RPMI7951 (cell line): ENCODE measurements at places on chromosomes 2 and 18.

DNA sequence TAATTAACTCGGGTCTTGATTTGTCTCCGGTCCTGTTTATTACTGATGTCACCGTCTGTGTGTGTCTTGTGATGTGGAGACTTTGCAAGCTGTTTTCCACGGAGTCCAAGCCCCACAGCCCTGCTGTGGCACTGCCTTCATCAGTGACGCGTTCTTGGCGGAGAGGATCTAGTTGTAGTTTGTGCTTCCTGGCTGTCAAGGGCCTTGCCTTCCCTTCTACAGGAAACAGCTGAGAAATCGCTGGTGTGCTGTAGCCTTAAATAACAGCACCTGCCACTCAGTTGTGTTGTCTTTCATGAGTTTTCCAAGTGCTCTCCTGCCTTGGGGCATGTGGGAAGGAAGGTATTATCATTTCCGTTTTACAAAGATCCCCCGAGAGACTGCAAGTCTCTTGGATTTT is 26.3 kb downstream of the CTIF start:
- DNase-seq: no peak

DNA sequence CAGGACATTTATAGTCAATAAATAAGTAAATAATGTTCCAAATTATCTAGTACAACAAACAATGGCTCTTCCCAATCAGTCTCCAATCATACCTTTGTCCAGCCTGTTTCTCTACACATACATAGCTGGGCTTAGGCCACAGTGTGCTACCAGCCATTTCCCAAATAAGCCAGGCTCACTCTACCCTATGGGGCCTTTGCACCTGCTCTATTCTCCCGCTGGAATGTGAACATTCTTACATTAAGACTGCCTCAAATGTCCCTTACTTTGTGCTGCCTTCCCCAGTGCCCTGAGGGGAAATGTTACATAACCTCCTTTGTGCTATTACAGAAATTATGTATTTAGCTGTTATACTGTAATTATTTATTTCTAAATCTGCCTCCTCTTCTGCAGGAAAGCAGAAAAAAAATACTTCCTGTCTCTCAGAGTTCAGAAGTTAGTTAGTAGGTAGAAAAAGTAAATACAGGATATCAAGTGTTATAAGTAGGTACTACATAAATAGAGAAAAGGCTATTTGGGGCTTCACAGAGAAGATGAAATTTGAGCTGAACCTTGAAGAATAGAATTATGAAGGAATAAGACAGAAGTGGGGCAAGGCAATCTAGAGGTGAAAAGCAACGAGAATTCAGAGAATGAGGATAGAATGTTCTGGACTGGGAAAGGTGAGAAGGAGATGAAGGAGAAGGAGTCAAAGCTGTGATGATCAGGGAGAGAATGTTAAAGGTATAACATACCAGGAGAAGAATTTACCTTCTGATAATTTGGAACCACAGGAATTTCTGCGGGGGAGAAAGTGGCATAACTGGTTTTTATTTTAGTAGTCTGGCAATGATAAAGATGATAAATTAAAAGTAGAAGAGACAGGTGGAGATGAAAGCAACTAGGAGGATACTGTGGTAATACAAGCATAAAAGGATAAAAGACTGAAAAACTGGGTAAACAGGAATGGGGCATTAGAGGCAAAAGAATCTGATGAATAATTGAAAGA is 37.0 kb downstream of the ROCK1 start:
- no peak for DNase-seq

- peak; percentile 50 for DNase-seq
Measured at GRCh38 chr18:49621717-49622351, 60.0 kb downstream of the LIPG start.

DNA sequence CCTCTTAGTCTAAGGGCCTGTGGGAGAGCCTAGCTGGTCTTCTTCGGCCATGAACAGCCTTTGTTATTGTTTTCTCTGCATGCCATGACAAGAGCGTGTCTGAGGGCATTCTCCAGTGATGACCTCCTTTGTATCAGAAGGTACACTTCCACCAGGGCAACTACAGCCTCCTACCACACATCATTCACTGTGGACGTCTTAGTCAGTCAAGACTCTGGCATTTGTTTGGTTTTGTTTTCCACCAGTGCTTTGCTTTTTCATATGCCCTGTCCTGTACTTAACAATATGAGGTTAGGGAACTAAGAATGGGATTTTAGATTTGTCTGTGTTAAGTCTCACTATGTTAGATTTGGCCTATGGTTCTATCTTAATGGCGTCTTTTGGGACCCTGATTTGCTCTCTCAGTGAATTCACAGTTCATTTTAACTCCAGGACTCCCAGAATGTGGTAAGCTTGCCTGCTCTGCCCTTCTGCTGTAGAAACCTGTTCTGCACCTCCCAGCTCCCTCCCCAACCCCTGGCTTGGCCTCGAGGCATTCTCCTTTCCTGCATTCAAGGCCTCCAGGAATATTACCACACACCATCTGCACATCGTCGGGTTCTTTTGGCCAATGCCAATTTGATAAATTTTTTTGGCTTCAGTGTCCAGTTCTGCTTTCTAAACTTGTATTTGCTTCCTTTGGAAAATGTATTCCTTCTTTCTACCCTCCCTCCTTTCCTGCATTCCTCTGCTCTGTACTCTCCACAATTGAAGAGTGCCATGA is 42.8 kb upstream of the IL1R1 start:
- DNase-seq: no peak

GRCh38 chr2:105179469-105180372 is 61.8 kb upstream of the GPR45 start:
- DNase-seq: peak; percentile 88

- peak; percentile 90 for DNase-seq
Measured at GRCh38 chr2:168210895-168211570, 36.4 kb downstream of the STK39 start.

DNA sequence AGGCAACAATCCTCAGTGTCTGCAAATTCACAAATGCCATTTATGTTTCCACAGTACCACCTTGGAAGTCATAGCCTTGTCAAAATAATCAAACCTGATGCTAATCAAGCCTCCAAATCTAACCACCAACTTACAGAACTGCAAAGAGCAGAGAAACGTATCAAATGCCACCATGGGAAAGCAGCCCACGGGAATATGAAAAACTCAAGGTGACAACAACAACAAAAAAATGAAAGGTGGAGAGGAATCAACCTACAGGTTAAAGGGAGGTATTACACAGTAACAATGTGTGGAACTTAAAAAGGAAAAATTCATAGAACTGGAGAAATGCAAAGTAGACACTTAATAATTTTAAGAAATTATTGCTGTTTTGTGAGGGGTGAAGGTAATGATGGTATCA is 46.7 kb downstream of the CD226 start:
- DNase-seq: no peak

DNA sequence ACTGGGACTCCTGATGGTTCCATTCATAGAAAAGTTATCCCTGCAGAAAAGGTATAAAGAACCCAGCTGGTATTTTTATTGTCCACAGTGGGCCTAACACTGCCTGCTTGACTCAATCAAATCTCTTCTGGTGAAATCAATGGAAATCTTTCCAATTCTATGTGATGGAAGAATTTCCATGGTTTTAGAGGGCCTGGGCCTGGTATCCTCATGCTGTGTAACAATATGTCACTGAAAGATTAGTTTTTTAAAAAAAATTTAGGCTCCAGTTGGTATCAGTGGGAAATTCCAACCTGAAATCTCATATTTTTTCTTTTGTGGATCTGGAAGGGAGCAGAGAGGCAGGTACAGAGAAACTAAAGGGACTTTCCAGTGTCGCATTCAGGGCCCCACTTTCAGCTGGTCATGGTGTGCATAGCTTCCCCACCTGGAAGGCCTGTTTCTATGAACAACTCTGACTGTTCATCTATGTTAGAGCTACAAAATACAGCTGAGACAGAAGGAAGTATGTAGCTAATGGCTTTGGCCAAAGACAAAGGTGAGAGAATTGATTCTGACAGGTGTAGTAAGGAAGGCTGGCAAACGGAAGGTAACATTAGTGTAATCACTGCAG is 20.9 kb downstream of the NEB start:
- no peak for DNase-seq

GRCh38 chr2:190179754-190180312 is 117.3 kb upstream of the MSTN start:
- DNase-seq: peak; percentile 3

GRCh38 chr2:101372792-101373191 is 14.5 kb downstream of the CREG2 start:
- DNase-seq: no peak

DNA sequence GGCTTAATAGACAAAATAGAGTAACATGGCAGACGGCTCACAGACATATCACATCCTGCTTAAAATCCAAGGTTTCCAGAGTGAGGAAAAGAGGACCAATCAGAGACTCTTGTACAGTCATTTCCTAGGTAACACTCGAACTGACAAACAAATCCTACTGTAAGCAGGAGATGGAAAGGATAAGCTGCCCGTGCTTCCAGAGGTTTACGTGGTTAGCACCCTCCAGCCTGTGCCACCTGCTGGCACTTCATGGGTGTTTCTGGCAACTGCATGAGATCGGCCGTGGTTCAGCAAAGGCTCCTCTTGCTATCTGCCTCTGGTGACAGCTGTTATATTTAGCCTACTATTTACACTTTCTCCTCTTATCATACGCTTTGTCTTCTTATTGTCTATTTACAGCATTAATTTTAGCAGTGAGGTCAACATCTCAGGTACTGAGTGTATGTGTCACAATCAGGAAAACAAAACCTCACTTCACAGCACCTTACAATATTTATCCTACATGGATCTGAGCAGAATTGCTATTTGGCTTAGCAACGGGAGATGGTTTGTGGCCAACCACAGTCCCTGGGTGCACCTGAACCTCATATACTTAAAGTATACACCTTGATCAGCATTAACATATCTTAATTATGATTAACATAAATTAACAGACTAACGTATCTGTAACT is 226.9 kb downstream of the TMEM163 start:
- peak; percentile 39 for DNase-seq

DNA sequence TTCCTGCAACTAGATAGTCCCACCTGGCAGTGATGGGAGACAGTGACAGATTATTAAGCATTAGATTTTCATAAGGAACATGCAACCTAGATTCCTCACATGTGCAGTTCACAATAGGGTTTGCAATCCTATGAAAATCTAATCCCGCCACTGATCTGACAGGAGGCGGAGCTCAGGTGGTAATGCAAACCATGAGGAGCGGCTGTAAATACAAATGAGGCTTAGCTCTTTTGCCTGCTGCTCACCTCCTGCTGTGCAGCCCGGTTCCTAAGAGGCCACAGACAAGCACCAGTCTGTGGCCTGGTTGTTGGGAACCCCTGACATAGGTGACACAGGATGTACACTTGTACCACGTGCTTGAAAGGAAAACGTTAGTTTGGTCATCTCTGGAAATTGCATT is 41.6 kb downstream of the CDH19 start:
- DNase-seq: no peak

DNA sequence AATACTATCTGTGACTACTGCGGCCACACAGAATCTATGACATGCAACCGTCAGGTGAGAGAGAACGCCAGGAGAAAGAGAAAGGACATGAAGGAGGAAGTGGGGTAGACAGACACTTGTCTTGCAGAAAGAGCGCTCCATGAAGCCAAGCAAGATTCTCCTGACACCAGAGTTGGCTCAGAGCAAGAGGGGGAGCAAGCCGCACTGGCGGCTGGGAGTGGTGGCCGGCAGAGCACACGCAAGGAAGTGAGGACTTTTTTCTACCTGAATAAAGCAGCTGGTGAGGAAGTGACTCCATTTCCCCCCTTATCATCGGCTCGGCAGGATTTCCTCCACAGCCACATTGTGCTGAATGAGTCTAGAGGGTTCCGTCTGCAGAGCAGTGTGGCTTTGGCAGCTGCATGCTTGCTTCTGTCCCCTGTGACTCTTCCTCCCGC is 181.6 kb downstream of the BCL2 start:
- no peak for DNase-seq

- DNase-seq: peak; percentile 70
Measured at GRCh38 chr2:63842149-63843061, 709 bp downstream of the UGP2 start.

DNA sequence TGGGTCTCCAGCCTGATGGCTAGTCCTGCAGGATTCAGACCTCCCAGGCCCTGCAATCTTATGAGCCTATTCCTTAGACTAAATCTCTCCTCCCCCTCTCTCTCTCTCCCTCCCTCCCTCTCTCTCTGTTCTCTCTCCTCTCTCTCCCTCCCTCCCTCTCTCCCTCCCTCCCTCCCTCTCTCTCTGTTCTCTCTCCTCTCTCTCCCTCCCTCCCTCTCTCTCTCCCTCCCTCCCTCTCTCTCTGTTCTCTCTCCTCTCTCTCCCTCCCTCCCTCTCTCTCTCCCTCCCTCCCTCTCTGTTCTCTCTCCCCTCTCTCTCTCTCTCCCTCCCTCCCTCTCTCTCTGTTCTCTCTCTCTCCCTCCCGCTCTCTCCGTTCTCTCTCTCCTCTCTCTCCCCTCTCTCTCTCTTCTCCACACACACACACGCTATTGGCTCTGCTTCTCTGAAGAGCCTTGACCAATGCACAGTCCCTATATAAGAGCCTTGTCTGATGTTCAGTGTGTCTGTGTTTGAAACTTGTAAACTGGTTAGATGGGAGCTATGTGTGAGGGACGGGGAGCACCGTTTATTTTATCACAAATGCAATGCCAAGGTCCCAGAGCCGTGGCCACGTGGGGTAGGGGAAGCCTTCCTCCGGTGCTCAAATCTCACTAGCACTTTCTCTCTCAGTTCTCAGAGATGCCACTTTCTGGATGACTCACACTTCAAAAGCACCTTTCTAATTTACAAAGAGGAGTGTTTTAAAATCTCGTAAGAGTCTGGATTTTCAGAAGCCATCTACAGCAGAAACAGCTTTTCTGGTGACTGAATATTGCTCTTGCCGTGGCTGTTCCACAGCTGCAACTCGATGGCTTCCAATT is 9.4 kb upstream of the PRLH start:
- DNase-seq: peak; percentile 51

- peak; percentile 96 for DNase-seq
Measured at GRCh38 chr2:47534179-47534919, 131.4 kb downstream of the MSH2 start.

DNA sequence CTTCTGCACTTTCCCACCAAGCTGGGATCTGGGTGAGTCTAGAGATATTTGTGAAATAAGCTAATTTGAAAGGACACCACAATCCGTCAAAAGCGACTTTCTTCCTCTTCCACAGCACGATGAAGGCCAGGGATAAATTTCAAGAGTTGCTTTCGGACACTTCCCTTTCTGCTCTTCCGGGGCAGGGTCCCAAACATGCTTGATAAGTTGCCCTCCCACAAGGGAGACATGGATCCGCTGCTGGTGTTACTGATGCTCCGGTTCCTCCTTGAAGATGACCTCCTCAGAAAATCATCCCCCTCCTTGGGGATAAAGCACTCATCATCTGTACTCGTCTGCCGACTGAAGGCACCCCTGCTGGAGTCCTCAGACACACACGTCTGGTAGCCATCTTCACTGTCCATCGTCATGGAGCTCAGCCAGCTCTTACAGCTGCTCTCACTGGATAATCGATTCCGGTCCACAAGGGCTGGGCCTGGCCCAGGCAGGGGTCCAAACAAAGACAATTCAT is 28.2 kb downstream of the CYTIP start:
- no peak for DNase-seq

- no peak for DNase-seq
Measured at GRCh38 chr2:124437811-124438210, 412.7 kb downstream of the CNTNAP5 start.

DNA sequence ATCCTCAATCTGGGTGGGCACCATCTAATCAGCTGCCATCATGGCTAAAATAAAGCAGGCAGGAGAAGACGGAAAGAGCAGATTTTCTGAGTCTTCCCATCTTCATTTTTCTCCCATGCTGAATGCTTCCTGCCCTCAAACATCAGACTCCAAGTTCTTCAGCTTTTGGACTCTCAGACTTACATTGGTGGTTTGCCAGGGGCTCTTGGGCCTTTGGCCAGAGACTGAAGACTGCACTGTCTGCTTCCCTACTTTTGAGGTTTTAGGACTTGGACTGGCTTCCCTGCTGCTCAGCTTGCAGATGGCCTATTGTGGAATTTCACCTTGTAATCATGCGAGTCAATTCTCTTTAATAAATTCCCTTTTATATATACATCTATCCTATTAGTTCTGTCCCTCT is 36.6 kb downstream of the DIPK1C start:
- no peak for DNase-seq
